Foreskin fibroblast (primary cell): ENCODE measurements at places on chromosomes 12 and 14.

DNA sequence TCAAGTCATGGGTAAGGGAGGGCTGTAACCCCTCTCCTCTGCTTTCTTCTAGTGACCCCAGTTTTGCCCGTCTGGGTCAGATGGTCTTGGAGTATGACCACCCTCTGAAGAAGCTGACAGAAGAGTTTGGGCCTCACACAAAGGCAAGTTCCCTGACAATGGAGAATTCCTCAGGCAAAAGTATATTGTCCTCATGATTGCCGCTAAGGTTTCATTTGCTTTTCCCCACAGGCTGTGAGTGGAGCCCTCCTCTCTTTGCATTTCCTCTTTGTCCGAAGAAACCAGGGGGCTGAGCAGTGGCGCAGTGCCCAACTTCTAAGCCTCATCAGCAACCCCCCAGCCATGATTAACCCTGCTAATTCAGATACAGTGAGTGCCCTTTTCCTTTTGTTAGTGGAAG, 12.1 kb downstream of the NCKAP1L start:
- no peak for DNase-seq

GRCh38 chr12:79547735-79548609, 142.8 kb downstream of the PAWR start:
- peak; percentile 80 for DNase-seq

DNA sequence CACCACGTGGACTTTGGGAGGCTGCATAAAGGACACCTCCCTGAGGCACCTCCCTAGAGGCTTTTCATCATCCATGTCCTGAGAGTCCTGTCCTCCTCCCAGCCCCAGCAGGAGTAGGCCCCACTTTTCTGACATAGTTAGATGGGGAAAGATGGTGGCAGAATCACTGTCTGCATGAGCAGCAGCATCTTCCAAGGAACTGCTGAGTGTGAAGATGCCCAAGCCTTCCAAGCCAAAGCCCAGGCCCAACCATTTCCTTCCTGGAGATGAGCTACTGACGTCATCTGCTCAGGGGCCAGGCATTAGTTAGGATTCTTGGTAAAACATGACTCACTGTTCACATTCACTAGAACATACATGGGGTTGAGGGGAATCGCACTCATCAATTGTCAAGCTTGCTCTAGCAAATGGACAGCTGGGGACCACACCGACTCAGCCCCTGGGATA, 37.3 kb downstream of the VDR start:
- peak; percentile 85 for DNase-seq

GRCh38 chr12:90003688-90004087, 295.1 kb upstream of the ATP2B1 start:
- DNase-seq: no peak

DNA sequence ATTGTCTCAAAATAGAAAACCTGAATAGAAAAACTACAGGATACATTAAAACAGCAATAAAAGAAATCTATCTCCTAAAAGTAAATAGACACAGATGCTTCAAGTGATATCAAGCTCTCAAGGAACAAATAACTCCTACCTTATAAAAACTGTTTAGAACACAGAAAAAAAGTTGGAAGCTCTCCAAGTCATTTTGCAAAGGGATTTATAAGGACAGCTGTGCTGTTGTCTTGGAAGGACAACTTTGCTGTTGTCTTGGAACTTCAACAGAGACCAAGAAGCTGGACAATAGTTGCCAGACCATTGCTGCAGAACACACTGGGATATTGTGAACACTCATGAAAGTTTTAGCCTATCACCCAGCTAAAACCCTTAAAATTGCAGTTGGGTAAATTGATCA, 780.7 kb downstream of the FLRT2 start:
- no peak for DNase-seq

DNA sequence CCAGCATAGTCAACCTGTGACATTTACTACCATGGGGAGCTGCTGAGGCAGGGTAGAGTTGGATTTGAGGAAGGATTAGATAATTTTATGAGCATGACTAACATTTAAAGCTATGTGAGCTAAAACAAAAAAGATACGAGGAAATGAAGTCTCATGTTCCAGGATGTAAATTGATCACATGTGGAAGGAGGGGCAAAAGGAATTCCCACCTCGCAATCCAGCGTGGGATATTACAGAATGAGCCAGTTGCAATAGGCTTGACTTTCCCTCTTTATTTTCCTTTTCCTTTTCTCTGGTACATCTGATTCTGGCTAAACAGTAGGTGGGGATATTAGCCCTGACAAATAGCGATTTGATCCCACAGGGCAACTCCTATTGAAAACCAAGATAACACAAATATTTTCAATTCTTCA, 214.9 kb upstream of the HMGA2 start:
- peak; percentile 97 for DNase-seq

DNA sequence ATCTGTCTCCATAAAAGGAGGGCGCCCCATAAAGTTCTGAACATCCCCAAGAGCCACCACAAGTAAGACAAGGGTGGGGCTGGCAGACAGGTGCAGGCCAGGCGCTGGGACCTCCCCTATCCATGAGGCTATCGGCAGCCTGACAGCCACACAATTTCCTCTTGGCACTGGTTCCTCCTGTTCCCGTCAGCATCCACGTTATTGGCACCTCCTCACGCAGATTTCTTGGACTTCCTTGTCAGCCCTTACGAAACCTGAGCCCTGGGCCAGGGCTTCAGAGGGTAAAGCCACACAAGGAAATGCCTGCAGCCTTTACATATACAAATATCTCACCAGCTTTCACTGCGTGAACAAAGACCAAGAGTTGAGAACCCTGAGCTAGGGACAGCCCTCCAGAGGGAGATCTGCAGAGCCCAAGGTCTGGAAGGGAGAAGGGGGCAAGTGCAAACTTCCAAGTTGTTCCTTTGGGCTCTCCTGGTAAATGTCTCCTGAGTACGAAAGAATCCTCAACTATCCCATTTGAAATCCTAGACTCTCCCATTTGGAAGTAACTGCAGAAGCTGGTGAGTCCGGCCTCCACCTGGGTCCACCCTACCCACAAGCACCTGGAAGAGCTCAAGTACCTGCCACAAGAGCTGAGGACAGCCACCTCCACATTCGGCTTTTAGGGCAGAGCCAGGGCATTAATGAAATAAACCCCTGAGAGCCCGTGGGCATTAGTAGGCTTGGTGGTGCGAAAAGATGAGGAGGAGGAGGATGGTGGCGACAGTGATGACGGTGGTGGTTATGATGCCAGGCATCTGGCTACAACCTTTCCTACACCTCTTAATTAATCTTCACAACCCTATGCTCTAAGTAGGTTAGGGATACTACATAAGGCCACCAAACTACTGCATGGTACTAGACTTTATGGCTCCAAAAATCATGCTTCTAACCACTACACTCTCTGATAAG, 5.5 kb upstream of the TC2N start:
- DNase-seq: peak; percentile 78

GRCh38 chr14:20427231-20428009, 8.5 kb downstream of the KLHL33 start:
- DNase-seq: peak; percentile 60

- no peak for DNase-seq
These were observed 11.7 kb downstream of the PELI2 start for GRCh38 chr14:56129933-56130332.

DNA sequence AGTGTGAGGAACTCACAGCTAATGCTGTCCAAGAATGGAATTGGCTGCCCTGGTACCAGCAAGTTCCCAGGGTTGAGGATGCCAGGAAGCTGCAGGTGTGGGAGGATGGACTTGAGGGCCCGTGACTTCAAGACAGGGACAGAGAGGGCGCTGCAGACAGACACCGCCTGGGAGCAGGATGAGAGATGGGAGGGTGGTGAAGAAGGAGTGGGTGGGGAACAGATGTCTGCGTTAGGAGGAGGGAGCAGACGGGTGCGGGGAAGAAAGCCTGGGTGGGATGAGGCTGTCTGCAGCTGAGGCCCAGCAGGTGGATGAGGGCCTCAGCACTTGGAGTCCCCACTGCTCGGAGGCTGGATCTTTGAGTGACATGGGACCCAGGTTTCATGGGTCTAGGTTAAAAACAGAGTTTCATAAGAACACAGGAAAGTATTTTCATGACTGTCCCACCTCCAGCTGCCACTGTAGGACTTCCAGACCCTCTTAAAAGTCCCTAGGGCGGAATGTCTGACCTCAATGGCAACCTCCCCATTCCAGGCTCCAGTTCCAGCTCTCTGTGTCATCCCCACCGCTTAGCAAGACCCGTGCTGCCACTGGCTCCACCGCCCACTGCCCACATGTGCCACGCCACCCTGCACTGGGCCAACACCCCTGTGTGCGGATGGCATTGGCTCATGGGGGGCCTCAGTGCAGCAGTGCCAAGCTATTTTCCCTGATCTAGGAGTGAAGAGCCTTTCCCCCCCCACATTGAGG, 70.3 kb upstream of the SCN8A start:
- DNase-seq: no peak

- DNase-seq: no peak
These were observed 219.8 kb upstream of the ATP2B1 start for GRCh38 chr12:89928467-89928866.

DNA sequence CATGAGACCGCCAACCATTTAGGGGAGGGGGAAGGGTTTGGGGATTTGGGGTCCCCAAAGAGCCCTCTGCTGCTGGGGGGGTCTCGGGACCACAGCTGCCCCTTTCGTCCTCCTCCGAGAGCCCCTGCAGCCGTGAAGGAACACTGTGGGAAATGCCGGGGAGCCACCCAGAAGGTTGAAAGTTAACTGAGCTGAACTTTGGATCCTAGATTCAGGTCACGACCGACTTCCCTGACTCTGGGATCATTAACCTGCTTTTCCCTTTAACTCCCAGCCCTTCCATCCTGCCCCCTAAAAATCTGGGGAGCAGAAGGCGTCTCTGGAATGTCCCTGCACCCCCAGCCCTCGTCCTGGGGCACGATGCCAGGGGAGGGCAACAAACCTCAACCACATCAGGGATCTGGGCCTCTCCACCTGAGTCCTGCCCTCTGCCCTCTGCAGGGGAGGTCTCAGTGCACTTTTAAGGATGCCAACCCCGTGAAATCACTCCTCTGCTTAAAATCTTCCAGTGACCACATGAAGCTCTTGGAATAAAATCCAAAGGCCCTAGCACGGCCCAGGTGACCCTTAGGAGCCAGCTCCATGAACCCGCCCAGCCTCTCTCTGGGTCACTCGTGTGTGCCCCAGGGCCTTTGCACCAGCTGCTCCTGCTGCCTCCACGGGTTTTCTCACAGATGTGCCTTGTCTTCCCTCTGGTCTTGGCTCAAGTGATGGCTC, 95.0 kb downstream of the RFLNA start:
- no peak for DNase-seq
